GM23338 (cell line): ENCODE measurements at places on chromosomes 6 and 20. TPM values are rescaled to one million over a fixed set of nuclear protein-coding genes. Genes with fewer than 3 reads are reported as not detected.
A peak's percentile ranks its signal among the peaks of the same experiment; 100 is the strongest.

Gene DNAH8
- not detected in 2 replicates for total RNA-seq

DNA sequence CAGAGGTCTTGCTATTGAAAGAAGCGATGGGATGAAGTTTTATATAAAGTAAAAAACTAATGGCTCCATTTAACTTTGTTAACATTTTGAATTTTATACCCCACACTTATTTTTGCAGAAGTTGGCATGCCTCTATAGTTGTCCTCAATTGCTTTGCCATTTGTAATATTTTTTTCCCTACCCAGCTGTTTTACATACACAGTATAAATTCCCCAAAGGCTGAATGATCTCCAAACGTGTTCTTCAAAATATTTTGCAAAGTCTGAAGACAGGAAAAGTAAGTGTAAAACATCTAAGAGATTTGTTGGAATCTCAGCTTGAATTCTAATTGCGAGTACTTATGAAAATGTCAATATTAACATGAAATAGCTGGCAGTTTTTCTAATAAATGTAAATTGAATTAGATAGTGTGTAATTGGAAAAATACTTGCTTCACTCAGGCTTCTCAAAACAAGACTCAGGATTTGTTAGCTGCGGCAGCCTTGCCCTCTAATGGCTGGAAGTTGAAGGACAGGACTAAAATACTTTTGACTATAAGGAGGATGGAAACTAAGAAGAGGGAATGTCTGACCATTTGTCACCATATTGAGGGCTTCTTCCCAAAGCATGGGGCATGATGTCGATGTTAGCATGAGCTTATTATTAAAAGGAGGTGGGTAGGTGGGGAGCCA is 226.8 kb downstream of the UST start:
- DNase-seq, result peak; percentile 68
- no peak overlapping the region for H3K4me3 ChIP-seq

DNA sequence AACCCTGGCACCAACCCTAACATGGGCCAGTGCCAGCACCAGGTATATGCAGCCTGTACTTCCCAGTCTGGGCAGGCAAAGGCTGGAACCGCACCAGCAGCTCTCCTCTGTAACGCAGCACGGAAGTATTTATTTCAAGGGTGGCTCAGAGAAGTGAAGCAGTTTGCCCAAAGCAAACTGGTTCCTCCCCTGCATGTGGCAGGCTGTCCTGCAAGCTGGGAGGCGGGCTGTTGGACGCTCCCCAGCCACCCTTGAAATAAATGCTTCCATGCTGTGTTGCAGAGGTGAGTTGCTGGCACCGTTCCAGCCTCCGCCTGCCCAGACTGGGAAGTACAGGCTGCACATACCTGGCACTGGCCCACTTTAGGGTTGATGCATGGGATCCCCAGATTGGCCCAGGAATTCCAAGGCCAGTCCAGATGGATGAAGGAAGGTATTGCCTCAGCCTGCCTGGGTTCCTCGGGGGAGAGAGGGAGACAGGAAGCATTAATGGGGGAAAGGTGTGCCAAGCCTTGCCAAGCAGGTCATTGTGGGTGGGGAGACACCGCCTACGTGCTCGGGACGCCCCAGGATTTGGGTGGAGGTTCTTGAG is 49.8 kb downstream of the PPARD start:
- DNase-seq, result no peak
- H3K4me3 ChIP-seq, result no peak overlapping the region
- 0 out of 2 replicates have a peak, but pooled peaks cover under 1% of the 10 kb centered on the region for H3K4me1 ChIP-seq
- no peak overlapping the region for H3K27ac ChIP-seq
- H3K27me3 ChIP-seq, result no peaks in the 10 kb centered on the region

DNA sequence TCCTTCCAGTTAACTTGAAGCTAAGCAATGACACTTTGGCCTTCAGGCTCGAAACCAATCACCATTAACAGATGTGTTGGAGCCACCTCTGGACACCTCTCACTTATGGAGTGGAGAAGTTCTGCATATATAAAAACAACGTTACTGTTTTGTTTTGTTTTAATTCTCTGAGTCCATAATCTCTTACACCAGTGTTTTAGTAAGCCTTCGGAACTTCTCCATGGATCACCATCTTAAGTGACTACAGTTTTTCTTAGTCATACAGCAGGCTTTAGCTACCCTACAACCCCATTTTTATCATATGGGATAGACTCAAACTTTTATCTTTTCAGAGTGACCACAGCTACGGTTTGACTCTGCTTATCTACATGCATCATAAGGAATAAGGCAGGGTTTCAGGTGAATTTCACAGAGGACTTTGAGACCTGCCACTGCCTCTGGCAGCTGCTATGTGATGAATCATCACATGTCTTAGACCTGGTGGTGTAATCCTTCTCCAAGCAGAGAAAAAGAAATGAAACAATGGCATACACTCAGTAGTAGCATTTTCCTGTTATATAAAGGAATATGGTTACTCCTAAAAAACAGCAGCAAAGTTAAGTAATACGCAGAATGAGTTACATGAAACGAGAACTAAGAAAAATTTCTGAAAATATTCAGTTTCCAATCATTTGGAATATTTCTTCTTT is 5.5 kb upstream of the HDDC2 start:
- no peaks in the 10 kb centered on the region for H3K27me3 ChIP-seq
- no peak overlapping the region for H3K4me3 ChIP-seq
- DNase-seq, result no peak

DNA sequence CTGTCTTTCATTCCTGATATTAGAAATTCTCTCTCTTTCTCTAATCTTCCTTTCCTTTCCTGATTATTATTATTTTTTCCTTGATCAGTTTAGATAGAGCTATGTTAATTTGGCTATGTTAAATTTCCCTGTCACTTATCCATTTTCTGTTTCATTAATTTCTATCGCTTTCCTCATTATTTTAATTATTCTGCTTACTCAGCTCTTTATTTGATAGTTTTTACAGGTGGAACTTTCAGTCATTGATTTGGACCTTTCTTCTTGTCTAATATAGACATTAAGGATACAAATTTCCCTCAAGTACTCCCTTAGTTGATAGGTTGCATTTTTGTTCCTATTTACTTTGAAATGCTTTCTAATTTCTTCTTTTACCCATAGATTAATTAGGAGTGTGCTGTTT is 442.3 kb downstream of the CDH26 start:
- DNase-seq, result no peak
- no peak overlapping the region for H3K27ac ChIP-seq
- H3K4me1 ChIP-seq, result no peaks in the 10 kb centered on the region
- H3K27me3 ChIP-seq, result no peaks in the 10 kb centered on the region
- no peaks in the 10 kb centered on the region for H3K36me3 ChIP-seq
- no peak overlapping the region for H3K4me3 ChIP-seq

DNA sequence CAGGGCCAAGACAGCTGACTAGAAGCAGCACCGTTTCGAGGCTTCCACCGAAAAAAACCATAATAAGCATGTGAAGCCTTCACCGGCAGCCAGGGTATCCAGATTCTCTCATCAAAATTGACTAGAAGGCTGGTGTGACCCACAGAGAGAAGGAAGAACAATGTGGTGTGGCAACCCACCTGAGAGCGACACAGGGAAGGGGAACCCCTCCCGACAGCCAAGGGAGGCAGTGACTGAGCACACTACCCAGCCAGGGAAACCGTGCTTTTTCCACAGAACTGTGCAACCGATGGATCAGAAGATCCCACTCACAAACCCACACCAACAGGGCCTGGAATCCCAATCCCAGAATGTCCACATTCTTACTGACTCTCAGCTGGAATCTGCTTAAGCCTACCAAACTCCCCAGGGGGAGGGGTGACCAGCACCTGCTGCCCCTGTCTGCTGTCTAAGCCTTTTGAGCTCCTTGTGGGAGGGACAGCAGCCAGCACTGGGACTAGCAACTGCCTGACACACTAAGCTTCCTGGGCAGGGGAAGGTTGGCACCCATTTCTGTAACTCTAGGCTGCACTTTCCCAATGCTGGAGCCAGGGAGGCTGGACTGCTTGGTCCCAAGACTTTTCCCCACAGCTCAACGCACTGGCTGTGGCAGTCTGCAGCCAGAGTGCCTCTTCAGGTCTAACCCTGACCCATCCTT is 231.9 kb upstream of the FAM83B start:
- no peak for DNase-seq
- no peak overlapping the region for H3K4me3 ChIP-seq
- H3K27ac ChIP-seq, result no peak overlapping the region
- no peaks in the 10 kb centered on the region for H3K4me1 ChIP-seq
- H3K27me3 ChIP-seq, result no peaks in the 10 kb centered on the region

DNA sequence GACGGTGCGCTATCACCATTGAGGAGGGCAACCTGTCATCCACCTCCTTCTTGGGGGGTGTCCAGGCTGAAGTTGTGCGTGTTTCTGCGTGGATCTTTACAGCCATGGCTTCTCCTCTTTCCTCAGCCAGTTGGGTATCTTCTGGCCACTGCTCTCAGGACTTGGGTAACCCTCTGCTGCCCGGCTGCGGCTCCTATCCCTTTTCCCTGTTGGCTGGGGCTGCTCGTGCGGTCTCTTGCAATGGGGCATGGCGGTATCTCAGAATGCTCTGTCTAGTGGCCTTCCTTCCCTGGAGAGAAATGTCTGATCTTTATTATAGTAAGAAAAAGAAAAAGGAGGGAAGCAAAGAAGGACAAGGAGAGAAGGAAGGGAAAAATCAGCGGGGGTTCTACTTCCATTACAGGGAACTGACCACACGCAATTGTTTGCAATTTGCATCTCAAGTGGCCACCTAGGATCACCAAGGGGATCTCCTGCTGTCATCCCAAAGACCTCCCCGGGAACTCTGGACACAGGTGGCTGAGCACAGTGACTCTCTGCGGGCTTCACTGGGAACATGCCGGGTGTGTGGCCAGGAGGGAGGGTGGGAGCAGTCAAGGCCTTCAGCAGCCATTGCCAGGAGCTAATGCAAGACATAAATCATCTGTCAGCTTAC is 60.8 kb downstream of the NPEPL1 start:
- peak overlapping the region; percentile 64; the same call in 1 of the 2 replicates for H3K27ac ChIP-seq
- H3K27me3 ChIP-seq, result peaks cover 3% of the 10 kb centered on the region; the same call in 1 of the 2 replicates

DNA sequence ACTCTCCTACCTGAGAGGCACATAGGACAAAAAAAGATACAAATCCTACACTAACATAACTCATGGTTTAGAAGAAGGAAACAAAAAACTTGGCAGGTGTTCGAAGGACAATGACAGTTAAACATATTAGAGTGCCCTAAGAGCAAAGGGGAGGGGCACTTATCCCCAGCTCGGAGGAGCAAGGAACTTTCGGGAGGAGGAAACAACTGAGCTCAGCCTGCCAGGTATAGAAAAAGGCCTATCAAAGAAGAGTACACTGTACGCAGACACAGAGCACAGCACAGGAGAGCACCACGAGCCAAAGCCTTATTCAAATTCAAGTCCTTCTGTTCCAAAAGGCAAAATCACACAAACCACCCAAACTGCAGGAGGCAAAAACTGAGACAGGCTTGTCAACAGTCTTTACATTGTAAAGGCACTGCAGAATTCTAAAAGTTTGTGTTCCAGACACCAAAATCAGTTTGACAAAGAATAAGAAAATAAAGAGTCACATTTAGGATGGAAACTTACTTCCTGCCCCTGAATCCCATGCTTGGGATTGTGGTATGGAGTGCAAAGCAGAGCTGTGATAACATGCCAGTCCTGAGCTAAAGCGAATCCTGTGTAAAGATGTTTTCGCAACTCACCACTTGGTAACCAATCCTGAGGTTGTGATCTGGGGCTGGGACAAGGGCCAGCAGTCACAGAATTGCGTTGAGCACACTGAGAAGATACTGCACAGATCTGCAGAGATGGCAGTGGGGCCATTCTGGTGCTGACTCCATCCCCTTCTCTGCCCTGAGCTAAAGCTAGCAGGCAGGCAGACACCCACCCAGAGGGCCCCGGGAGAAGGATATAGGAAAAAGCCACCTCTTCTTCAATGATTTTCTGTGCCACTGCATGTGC is 108.6 kb downstream of the CHD6 start:
- 0 out of 2 replicates have a peak, but pooled peaks cover 2% of the 10 kb centered on the region for H3K36me3 ChIP-seq
- H3K4me1 ChIP-seq, result peaks cover 25% of the 10 kb centered on the region; the same call in 1 of the 2 replicates
- no peak overlapping the region for H3K4me3 ChIP-seq
- no peak for DNase-seq
- H3K27ac ChIP-seq, result peak overlapping the region; percentile 14; the same call in 1 of the 2 replicates
- H3K27me3 ChIP-seq, result no peaks in the 10 kb centered on the region

DNA sequence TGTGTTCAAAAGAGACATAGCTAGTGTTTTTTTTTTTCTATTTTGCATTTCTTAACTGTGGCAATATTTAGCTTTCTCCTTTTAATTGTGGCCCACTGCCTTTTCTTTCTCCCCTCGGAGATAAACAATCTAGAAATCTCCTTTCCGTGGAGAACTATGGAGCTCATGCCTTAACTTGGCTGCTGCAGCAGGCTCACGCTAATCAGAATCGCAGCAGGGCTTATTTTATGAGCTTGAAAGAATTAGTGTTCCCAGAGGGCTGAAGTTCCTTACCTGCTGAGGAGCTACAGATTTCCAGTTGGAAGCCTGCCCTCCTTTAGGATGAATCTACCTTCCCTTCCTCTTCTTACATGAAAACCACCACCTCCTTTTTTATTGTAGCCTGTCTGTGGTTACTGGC is 35.6 kb downstream of the CTNNBL1 start:
- no peaks in the 10 kb centered on the region for H3K27me3 ChIP-seq
- no peak overlapping the region for H3K4me3 ChIP-seq
- H3K4me1 ChIP-seq, result no peaks in the 10 kb centered on the region
- no peak overlapping the region for H3K27ac ChIP-seq
